ENCODE measurements at places on chromosomes 1 and 21.

DNA sequence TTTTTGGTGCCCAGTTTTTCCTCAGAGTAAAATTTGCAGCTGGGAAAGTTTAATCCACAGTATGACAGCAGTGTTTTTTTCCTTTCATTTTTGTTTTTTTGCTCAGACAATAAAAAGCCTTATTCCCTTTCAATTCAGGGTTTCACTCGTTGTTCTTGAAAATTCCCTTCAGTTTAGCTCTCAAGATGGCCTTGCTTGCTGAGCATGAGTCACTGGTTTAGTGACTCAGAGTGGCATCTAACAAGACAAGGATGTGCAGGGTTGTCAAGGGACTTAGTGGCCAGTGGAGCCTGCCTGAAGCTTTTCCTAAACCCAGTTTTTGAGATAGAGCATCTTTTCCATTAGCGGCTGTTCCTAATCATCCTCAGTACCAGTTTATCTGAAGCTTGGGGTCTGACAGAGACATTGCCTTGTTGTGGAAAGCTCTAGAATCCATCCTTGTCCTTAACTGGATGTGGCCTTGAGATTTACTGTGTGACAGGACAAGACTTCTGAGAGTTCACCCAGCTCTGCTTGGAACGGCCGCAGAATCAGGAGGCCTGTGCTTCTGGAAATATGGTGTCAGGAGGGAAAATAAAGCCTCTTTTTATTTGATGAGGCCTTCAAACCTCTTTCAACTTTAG is 48.4 kb upstream of the DNAJC6 start:
- DNase-seq, result no peak

GRCh38 chr1:12185036-12185917 is 18.5 kb downstream of the TNFRSF1B start:
- no peak for DNase-seq

GRCh38 chr1:35642471-35642955 is 1.2 kb upstream of the PSMB2 start:
- no peak for DNase-seq

- no peak for DNase-seq
Observed at GRCh38 chr1:53490351-53490750, 31.2 kb downstream of the DMRTB1 start.

DNA sequence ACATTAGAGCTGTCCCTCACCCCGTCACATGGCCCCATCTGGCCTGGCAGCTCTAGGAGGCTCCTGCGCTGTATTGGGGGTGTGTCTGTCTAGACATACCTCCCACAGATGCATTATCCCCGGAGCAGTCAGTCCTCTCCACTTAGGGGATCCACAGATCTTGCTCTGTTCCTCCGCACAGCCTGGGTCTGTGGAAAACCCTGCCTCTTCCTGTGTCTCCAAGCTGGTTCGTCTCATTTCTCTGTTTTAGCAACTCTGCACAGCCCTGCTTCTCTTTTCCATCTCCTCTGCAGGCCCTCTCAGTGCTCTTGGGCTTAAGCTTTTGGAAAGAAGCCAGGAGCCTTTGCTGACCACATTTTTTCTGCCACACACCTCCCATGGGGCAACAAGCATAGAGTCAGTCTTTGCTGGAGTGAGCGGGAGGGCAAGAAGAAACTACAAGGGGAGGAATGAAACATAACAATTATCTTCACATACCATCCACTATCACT is 241.5 kb downstream of the FOXD2 start:
- no peak for DNase-seq

DNA sequence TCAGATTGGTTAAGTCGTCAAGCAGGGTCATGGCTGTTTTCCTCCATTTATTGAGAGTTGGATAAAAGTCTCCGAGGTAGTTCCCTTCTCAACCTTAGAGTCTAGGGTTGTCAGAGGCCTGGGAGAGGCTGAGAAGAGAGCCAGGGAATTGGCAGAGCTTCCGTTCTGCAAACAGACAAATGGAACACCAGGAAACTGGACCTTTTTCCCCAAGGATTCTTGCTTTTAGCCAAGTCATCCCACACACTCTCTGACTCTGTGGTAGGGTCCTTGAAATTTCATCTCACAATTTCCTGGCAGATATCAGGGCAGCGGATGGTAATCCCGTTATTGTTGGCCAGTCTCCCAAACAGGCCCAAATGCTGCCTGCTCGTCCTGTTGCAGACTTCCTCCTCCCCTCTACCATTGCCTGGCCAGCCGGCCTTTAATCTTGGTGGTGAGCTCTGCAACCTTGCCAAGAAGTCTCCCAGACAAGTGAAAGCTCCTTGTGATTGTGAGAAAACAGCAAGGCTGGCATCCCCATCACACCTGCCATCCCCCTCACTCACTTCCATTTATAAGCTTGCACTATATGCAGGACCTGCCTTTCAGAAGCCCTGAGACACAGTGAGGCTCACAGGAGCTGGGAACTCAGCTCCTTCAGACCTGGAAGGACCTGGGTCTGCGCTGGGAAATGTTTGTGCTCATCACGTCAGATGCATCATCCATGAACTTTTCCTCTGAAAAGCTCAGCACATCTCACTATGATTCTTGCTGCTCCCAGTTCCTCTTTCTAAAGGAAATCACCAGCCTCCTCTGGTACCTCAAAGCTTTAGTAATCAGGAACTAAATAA is 13.7 kb upstream of the SRP9 start:
- DNase-seq, result no peak

DNA sequence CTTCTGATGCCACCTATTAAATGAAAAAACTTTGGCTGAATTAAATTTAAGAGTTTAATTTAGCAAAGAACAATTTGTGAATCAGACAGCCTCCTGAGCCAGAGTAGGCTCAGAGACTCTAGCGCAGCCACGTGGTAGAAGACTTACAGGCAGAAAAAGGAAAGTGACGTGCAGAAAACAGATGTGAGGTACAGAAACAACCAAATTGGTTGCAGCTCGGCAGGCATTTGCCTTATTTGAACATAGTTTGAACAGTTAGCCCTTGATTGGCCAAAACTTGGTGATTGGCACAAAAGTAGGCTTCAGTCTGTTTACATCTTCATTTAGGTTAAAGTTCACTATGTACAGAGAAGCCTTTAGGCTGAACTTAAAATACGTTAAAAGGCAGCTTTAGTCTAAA is 22.9 kb downstream of the TCP10L start:
- no peak for DNase-seq

- no peak for DNase-seq
Observed at GRCh38 chr21:42597487-42598158, 55.8 kb upstream of the PDE9A start.
